ENCODE measurements at places on chromosomes 13 and 19.

GRCh38 chr13:32150239-32150638 lies 118.7 kb downstream of the FRY start:
- no peak for DNase-seq

GRCh38 chr13:38713046-38713445 lies 26.2 kb downstream of the FREM2 start:
- DNase-seq = no peak

- no peak for DNase-seq
Observed at GRCh38 chr13:50208826-50209335, 193.6 kb downstream of the KCNRG start.

DNA sequence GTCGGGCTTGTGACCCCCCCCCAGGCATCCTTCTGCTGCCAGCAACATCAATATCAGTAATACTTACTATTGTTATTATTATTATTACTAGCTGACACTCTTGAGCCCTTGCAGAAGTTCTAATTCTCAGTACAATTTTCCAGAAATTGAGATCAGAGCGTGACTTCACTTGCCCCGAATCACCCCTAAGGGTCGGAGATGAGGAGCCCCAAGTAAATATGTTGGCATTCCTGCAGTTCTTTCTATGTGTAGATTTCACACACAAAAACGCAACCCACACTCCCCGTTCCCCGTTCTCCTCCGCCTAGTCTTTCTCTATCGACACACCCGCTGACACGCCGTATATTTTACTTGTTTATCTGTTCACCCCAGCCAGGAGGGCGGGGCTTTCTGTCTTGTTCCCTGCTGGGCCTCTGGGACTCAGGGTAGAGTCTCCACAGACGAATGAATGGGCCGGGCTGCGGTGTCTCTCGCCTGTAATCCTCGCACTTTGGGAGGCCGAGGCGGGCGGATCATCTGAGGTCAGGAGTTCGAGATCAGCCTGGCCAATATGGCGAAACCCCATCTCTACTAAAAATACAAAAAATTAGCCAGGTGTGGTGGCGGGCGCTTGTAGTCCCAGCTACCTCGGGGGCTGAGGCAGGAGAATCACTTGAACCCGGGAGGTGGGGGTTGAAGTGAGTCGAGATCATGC lies 14.7 kb downstream of the TLE5 start:
- DNase-seq = no peak

DNA sequence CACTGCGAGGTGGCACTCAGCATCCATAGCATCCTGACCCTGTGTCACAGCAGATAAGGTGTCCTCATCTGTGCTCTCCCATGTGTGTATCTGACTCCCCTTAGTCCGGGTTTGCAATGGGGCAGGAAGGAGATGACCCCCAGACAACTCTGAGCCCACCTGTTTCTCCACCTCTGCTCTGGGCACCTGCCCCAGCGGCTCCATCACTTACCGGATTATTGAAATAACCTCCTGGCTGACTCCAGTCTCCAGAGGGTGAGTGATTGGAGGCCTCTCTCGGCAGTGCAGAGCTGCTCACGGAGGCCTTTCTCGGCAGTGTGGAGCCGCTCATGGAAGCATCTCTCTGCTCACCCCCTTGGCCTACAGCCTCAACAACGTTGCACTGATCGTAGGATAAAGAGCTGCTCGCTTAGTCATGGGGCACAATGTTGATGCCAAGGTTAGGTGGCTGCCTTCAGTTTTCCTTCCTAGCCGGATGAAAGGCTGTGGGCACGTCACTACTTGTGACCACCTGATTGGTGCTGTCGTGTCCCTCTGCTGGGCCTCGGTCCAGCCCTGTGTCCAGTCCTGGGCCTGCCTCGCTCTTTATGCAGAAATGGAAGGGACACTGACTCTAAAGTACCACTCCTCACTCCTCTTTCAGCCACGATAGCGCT lies 67.6 kb downstream of the TEX29 start:
- no peak for DNase-seq

- no peak for DNase-seq
Observed at GRCh38 chr13:94556041-94556440, 39.9 kb downstream of the TGDS start.

DNA sequence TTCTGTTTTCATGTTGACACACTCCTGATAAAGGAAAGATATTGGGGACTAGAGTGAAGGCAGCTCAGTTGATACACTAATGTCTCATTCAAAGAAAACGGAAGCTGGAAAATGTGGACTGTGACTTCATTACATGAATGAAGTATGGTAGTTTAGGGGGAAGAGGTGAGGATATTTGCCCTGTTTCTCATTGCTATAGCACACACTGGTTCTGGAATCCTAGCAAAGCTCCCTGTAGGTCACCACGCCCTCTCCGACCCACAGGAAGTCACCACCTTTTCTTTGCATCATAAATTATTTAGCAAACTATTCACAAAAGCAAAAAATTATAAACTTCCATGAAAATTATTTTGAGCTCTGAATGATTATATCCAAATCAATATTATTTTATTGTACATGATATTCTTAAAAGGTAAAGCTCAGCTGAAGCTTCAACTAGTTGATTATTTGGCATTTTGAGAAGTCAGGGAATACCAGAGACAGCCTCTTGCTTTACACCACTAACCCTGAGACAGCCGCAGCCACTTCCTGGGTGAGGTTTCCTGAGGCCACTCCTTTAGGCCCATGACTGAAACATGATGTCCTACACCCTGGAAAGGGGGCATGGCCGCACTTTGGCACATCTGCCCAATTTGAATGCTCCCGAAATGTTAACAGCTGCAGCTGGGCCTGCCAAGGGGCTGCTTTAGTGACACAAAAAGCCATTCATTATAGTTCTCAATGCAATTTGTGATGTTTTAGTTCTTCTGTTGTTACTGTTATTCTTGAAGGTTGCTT lies 50.0 kb upstream of the WDFY2 start:
- no peak for DNase-seq

GRCh38 chr13:88887045-88887662 lies 1216.0 kb downstream of the SLITRK5 start:
- no peak for DNase-seq

- DNase-seq = no peak
Observed at GRCh38 chr13:107275945-107276614, 708.1 kb upstream of the ARGLU1 start.

DNA sequence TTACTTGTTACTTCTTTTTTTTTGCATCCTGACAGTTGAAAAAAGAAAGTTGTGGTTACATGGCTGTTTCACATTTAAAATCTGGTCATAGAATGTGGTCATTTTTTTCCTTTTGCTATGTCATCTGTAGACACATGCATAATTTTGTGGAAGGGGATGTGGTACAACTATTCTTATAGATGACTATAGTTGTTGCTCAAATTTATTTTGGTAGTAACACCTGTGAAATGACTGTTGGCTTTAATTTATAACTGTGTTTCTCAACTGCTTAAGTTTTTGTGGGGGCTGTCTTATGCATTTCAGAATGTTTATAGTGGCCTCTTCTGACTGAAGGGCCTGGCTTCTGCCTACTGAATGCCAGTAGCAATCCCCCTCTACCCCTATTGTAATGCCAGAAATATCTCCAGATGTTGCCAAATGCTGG lies 130.5 kb downstream of the PAN3 start:
- DNase-seq = no peak

DNA sequence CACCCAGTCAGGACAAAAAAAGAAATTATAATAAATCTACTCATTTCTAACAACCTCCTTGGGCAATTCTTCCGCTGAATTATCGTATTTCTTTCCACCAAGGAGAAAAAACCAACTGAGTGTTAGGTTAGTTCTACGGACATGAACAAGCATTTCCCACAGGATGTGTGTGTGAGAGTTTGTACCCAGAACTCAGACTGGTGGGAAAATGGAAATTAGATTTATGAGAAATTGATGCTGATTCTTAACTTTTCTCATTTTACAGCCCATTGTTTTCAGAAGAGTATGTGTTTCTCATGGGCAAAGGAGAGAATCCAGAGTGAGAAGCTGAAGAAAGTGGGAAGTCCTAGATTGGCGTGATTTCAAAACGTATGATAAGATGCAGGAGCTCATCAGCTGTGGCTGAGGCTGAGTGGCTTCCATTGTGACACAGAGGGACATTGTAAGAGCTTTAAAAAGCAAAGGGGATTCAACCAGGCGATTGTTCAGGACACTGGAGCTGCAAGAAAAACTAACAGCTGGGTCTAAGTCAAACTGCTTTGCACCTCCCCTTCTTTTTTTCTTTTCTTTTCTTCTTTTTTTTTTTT lies 184.7 kb upstream of the ARGLU1 start:
- DNase-seq = no peak

DNA sequence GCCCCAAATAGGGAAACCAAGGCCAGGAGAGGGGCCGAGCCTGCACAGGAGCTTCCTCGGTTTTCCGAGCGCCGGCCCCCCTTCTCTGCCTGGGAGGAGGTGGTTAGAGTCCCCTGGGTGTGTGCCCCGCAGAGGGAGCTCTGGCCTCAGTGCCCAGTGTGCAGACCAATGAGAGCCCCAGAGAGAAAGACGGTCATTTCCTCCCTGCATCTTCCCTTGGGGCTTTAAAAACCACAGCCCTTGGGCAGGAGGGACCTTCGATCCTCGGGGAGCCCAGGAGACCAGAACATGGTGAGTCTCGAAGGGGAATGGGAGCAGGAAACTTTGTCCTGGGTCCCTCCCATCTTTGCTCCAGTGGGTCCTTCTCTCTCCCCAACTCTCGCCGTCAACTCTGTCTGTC lies at the start of gene C5AR1:
Gene C5AR1 (plus strand): TSS at position 254 of the 400 bp plus-strand sequence. CDS start 35 bp downstream, at position 289.
- DNase-seq = no peak

DNA sequence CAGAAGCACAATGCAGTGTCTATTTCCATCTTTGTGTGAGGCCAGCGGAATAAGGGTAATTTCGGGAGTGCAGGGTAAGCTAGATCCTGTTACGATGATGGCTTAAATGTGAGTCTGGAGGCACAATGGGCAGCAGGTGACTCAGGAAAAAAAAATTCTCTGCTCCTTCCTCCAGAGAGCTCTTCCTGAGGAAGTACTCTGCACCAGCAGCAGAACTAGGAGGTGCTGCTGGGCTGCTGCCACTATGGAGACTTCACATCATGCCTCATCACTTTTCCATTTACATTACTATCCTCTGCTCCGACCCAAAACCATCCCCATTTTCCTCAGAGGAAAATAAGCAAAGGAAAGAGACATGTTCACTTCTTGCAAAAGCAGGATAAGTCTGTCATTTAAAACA lies 282.0 kb downstream of the DNAJC15 start:
- DNase-seq = no peak

DNA sequence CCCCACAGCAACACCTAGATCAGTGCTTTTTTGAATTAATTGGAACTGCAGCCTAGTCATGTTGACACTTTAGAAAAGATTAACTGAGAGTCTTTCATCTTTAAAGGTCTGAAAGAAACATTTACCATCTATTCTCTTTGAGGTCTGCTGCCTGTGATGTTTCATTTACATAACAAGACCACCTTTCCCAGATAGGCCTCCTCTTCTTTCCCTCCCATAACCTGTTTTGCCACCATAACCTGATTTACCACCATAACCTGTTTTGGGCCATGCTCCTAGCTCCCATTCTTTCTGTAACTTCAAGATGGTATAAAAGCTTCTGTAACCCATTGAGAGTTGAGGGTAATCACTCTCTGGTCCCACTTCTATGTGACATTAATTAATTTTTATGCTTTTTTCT lies 320.8 kb downstream of the PCDH20 start:
- DNase-seq = no peak

- DNase-seq = no peak
Observed at GRCh38 chr19:6516659-6517291, 14.1 kb upstream of the TNFSF9 start.

DNA sequence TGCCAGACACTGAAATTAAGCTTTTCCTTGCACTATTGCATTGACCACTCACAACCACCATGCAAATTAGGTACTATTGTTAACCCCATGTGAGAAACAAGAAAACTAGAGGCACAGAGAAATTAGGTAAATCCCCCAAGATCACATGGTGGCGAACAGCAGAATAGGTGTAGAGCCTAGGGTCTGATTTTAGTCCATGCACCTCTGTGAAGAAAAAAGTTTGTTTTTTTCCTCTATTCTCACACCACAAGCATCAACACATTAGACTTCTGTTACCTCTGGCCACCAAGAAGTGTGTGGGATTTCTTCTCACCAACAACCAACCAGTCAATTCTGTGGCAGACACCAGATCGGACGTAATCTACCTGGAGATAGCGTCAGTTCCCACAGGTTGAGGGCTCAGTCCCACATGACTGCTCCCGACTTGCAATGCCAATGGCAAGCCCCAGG lies 391.9 kb downstream of the COG6 start:
- DNase-seq = no peak

- DNase-seq = no peak
Observed at GRCh38 chr13:91346850-91347201, 661 bp upstream of the MIR17HG start.

DNA sequence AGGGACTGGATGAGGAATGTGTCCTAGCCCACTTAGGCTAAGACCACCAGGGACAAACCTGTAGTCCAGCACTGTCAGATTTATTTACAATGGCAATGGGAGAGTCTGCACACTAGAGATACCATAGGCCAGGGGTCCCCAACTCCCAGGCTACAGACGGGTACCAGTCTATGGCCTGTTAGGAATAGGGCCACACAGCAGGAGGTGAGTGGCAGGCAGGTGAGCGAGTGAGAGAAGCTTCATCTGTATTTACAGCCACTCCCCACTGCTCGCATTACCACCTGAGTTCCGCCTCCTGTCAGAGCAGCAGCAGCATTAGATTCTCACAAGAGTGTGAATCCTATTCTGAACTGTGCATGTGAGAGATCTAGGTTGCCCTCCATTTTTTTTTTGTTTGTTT lies 2.4 kb downstream of the THAP8 start:
- DNase-seq = no peak

GRCh38 chr19:37948362-37948761 lies 41.4 kb downstream of the SIPA1L3 start:
- no peak for DNase-seq

Measured in cortex of kidney (tissue), 1 donor.